ENCODE measurements at places on chromosomes 2 and 18. TPM values are rescaled to one million over a fixed set of nuclear protein-coding genes. Genes with fewer than 3 reads are reported as not detected.

REG1B gene
- not detected for total RNA-seq

ZNF521 gene
- total RNA-seq: 42.6 TPM

HNRNPA3 gene
- total RNA-seq: 24.6 TPM

RDH14 gene
- 33.5 TPM for total RNA-seq

CRYGD gene
- total RNA-seq: not detected

AMER3 gene
- total RNA-seq: not detected

Data from smooth muscle cell of trachea (primary cell).